ENCODE measurements at places on chromosomes 2 and 18. TPM values are rescaled to one million over a fixed set of nuclear protein-coding genes. Genes with fewer than 3 reads are reported as not detected.

FZD7 gene
- 10.8 TPM for total RNA-seq

HOXD1 gene
- total RNA-seq: 0.34 TPM

UGT1A4 gene
- not detected for total RNA-seq

ATOH8 gene
- total RNA-seq: 1.7 TPM

LDLRAD4 gene
- 8.9 TPM for total RNA-seq

ANKRD30B gene
- 26.2 TPM for total RNA-seq

UGT1A10 gene
- not detected for total RNA-seq

GRCh38 chr2:226791056-226791486 lies 8.5 kb downstream of the IRS1 start:
- no peak for DNase-seq

DNA sequence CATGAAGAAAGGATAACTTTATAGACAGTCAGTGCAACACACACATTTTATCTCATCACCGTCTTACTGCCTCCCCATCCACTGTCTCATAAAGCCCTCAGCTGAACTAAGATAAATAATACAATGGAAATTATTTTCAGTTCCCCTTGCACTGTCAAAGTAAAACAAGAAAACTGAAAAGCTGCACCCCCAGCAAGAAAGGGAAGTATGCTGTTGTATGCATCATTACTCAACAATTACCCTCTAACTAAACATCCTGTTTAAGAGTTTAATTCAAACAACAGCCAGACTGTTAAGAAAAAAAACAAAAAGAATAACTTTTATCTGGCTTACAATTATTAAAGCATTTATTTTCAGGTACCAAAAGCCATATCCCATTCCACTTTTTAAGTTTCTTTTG lies 25.0 kb downstream of the MPPE1 start:
- no peak for DNase-seq

DNA sequence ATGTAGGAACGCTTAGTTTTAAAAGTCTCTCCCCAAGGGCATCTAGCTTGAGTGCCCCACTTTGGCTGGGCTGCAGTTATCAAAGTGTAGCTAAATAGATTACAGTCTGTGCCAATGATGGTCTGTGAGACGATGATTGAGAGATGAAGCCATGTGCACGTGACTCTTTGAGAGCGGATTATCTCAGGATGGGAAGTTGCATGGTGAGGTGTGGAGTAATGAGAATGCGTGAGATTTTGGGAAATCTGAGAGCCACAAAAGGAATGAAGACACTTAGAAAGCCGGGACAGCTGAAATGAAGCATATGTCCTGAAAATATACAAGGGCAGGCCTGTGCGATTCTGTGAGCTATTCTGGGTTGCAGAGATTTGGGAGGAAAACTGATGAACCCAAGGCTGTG lies 370.0 kb downstream of the TGIF1 start:
- DNase-seq: no peak

DNA sequence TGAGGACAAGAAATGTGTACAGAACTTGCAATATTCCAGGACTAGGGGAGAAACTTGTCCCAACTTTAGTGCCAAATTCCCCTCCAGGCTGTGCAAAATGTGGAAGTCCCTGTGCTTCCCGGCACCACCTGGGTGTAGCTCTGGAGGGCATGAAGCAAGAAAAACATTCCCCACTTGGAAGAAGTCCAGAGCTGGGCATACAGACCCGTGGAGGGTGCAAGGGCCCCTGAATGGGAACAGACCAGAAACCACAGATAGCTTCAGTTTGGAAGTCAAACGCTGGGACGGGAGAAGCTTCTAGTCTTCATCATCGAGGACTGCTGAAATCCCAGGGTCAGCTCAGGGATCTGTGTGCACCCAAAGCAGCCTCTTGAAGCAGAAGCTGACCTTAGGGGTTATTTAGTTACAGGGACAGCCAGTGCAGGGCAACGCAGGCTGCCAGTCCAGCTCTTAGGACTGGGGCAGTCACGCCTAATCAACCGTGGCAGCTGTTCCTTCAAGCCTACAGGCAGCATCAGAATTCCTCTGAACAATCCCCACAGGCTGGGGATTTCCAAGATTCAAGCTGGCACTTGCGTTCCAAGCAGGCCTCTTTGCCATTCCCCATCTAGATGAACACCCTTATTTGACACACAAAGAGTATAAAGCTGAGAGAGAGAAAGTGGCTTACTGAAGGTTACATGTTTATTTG lies 269.4 kb downstream of the LOXHD1 start:
- DNase-seq: peak; percentile 6

DNA sequence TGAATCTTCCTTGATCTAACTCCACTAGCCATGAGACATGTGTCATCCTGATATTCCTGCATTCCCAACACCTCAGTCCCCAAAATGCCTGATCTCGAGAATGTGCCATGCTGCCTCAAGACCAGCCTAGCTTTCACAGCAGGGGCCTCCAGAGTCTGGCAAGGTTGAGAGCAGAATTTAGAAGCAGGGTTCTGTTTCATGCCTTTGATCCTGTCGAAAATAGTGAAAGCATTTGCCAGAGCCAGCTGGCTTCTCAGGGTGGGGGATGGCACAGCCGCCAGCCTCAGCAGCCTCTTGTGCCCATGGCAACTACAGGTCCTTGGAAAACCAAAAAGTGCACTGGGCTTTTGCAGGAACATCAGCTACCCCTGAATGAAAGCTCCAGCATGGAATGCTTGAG lies 143.5 kb downstream of the RTN4 start:
- no peak for DNase-seq

GRCh38 chr18:63617049-63617914 lies 26.8 kb downstream of the SERPINB4 start:
- DNase-seq: no peak

GRCh38 chr18:47191961-47192360 lies 15.8 kb upstream of the IER3IP1 start:
- peak; percentile 2 for DNase-seq

DNA sequence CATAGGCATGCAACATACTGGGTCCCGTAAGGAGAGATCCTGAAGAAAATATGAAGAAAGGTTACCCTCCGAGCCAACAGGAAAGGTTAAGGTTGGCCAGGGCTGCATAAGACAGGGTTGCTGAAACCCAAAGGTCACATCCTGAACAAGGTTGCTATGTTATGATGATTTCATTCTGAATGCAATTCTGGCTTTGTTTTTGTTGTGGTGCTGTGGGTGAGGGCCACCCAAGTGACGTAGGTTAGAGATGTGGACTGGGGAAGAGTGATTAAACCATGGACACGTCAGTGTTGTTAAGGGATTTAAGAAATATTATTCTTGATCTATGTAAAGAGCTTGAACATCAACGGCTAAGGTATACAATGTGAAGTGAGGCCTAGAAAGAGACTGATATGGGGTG lies 60.0 kb downstream of the ZEB2 start:
- no peak for DNase-seq

DNA sequence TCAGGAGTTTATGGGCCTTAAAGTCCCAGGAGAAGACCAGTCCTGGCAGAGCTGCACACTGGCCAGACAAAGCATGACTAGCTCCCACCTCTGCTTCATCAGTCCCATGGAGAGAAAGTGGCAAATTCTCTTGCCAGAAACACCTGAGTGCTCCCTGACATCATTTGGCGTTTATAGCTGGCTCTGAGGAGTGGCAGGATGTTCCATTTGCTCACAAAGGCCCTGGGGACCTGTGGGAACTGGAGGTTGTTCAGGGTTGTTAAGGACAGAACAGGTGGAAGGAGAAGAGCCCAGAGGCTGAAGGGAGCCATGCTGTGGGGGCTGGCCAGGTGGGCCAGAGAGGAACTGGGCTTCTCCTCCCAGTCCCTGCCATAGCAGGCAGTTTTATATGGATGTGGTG lies 56.1 kb downstream of the RPL37A start:
- DNase-seq: no peak

DNA sequence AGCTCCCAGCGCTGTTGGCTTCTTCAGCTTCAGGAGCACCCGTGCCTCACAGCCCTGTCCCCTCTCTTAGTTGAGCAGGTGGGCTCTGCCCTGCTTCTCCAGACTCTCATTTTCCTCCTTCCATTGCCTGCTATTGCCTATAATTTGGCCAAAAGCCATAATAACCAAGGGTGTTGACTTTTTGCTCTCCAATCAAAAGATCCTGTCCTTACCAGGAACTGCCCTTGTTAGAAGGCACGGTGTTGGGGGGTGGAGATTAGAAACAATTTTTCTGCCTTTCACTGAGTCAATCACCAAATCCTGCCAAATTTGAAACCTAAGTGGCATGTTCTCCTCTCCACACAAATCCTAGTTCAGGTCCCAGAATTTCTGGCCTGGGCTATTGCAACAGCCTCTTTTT lies 16.7 kb upstream of the PDIA6 start:
- DNase-seq: no peak

GRCh38 chr2:158668001-158668765 lies 126.9 kb upstream of the DAPL1 start:
- no peak for DNase-seq

DNA sequence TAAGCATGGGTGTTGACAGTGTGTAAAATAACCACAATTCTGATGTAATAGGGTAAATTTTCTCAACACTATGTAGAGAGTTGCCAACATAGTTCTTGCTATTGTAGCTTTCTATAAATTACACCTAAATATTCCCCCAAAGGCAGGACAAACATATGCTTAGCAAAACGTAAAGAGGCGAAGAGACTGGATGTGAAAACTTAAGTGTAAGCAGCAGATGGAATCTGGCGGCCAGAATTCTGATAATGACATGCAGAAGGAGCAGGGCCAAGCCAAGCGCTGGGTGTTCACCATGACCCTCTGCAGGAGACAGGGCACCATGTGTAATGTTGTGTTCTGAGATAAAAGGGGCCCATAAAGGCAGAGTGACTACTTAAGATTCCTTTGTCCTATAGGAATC lies 105.2 kb upstream of the ZNF521 start:
- no peak for DNase-seq

DNA sequence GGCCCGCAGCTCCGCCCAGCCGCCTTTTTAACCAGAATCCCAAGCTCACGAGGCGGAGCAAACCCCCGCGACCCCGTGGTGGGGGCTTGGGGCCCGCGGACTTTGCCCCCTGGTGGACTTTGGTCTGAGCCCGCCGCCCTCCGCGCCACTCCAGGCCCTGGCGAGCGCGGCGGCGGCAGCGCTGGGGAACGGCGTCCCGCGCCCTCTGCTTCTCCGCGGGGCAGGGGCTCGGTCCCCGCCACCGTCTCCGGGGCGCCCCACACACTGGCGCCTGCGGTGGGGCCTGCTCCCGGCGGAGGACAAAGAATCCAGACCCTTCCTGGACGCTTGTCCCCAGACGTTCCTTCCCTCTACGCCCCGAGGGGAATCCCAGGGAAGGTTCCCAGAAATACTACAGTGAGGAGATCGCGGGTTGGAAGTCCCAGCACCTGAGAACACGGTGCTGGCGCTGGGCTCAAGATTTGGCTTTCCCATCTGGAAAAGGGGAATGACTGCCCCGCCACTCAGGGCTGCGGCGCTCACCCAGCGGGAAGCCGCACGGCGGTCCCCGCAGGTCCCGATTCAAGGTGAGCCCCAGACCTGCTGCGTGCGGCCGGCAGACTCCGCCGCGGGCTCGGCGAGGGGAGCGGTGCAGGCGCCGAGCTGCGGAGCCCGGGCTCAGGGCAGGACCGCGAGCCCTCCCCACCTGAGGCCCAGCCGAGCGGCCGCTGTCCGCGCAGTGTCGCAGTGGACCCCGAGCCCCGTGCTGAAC lies at the start of gene HAAO:
HAAO (minus strand) TSS at position 1 of the 751 bp plus-strand sequence. CDS start 47 bp downstream, outside the sequence.
- DNase-seq: no peak

DNA sequence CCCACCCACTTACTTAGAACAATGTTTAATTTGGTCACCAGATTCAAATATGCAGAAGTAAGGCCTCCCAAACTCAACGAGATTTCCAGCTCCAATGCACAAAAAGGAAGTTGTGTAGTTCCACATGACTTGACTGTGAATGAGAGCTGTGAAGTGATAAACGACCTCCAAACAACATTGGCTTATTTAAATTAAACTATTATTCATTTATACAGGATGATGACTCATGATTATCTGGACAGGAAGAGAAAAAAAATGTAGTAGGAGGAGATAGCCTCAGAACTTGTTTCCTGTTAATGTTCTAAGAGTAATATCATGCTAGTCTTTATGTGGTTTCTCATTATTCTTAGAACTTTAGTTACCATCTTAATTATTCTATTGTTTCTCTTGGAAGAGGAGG lies 237.3 kb downstream of the C1D start:
- DNase-seq: peak; percentile 83

- DNase-seq: no peak
These were observed 418.0 kb downstream of the LRATD1 start for GRCh38 chr2:15050483-15050882.

All from A172 (cell line).